ENCODE measurements at places on chromosomes 11 and 22.
A peak's percentile ranks its signal among the peaks of the same experiment; 100 is the strongest.

- DNase-seq = peak; percentile 44
Observed at GRCh38 chr11:64843686-64844329, 645 bp downstream of the CDC42BPG start.

- DNase-seq = no peak
Observed at GRCh38 chr22:48182031-48182430, 1419.6 kb downstream of the TBC1D22A start.

GRCh38 chr22:46846150-46846831, 83.8 kb downstream of the TBC1D22A start:
- DNase-seq = no peak

DNA sequence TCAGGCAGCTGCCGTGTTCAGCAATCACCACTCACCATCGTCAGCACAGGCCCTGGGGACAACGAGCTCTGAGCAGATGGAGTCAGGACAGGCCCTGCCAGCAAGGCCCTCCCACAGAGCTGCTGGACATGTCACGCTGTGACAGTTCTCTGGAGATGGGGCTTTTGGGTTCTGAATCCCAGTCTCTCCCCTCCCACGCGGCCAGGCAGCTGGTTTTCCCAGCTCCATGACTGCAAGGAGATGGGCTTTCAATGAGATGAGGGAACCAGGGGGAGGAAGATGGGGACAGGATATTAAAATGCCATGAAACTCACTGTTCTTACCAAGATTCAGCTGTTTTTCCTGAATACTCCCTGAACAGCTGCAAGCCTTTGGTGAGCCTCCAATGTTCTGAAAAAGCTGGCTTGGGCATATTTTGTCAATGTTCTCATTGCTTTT, 305.9 kb downstream of the BRD1 start:
- no peak for DNase-seq

DNA sequence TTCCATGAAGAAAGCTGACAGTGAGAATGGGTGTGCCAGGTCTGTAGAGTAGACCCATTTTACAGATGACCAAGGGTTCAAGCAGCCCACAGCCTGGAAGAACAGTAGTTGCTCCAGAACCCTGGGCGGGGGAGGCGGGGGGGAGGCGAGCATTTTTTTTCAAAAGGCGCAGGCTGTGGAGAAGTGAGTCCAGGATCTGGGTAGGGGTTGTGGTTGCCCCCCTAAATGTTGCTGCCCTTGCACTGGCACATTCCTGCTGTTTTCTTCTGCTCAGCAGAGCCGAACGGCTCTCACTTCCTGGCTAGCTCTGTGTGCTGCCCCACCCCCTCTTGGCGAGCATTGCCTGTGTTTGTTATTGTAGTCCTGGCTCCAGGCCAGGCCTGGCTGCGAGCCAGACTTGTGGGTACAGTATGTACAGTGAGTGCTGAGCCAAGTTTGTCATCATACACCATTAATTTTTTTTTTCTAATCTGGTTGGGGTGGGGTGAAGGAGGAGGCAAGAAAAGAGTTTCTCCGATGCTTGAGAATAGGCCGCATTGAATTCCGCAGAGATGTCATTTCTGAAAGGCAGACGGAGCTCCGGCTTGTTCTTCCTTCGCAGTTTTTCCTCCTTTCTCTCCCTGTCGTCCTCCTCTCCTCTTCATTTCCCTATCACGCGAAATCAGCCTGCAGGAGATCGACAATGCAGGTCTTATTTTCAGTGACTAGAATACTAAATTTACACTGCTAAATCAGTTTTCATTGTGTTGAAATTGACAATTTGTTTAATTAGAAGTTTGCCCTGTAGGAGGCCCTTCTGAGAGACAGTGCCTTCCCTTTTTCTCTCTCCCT, 100.5 kb downstream of the ZBTB16 start:
- DNase-seq = peak; percentile 97

- DNase-seq = no peak
Observed at GRCh38 chr22:38849811-38850210, 6.0 kb upstream of the NPTXR start.

GRCh38 chr11:70547386-70547785, 149.1 kb downstream of the CTTN start:
- peak; percentile 60 for DNase-seq
